ENCODE measurements at places on chromosomes 4 and X. TPM values are rescaled to one million over a fixed set of nuclear protein-coding genes. Genes with fewer than 3 reads are reported as not detected.

DNA sequence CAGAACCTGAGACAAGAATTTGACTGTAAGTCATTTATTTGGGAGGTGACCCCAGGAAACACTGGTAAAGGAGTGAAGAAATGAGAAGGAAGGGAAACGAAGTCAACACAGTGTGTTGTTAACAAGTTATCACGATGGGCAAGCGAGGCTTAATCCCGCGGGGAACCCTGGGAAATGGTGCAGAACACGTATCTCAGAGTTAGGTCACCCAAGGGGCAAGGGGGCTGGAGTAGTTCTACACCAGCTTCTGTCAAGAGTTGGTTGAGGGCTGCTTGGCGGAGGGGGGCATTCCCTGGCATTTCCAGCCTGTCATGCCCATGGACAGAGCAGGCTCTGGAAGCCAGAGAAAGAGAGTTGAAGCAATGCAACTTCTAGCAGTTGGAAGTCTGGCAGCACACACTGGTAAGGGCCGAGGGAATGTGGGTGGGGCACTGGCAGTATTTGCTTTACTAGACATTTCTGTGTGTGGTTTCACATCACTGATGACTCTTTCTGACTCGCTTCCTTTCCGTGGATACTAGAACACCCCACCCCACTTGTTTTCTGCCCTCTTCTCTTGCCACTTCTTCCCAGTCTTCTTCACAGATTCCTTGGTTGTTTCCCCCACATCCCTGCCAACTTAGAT lies 52.2 kb upstream of the ADGRG2 start:
- H3K4me3 ChIP-seq: no peak overlapping the region
- H3K27me3 ChIP-seq: no peaks in the 10 kb centered on the region
- DNase-seq: no peak
- no peak overlapping the region for H3K27ac ChIP-seq
- H3K36me3 ChIP-seq: no peaks in the 10 kb centered on the region

CFAP299 gene
- 21.4 TPM for total RNA-seq

F8A3 gene
- total RNA-seq: 20.8 TPM

SHOX gene
- 0.16 TPM for total RNA-seq

- H3K27me3 ChIP-seq: no peaks in the 10 kb centered on the region
- no peaks in the 10 kb centered on the region for H3K36me3 ChIP-seq
- no peak for DNase-seq
- H3K27ac ChIP-seq: no peak overlapping the region
- H3K4me1 ChIP-seq: no peaks in the 10 kb centered on the region
- H3K4me3 ChIP-seq: no peak overlapping the region
Measured at GRCh38 chr4:126992910-126993309, 639.8 kb upstream of the INTU start.

GAGE12F gene
- 1.2 TPM for total RNA-seq

DNA sequence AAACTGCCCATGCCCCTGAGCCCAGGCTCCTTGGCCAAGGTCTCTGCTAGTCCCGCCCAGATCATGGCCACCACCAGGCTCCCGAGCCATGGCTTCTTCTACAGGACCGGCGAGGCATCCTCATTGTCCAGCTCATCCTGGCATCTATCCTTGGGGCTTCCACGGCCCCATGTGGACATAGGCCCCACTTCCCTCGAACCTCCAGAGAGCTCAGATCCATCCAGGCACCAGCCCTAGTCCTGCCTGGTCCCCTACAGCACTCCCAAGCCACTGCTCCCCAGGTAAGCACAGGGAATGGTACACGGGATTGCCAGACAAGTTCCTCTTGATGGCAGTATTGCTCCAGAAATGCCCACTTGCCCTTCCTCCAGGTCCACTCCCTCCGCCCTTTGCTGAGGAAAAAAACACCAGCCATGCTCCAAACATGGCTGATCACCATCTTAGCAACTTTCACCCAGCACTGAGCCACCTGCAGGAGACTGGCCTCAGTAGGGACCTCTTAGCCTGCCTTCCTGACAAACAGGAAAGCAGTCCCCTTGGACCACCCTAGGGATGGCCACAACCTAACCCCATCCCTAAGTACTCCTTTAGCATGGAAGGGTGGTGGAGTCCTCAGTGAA lies 272.1 kb upstream of the AGTR2 start:
- DNase-seq: no peak
- no peak overlapping the region for H3K27ac ChIP-seq
- H3K4me3 ChIP-seq: no peak overlapping the region
- no peaks in the 10 kb centered on the region for H3K36me3 ChIP-seq
- H3K4me1 ChIP-seq: no peaks in the 10 kb centered on the region

SERPINA7 gene
- total RNA-seq: not detected

- DNase-seq: no peak
- H3K4me1 ChIP-seq: no peaks in the 10 kb centered on the region
- H3K36me3 ChIP-seq: no peaks in the 10 kb centered on the region
- H3K4me3 ChIP-seq: no peak overlapping the region
- no peaks in the 10 kb centered on the region for H3K27me3 ChIP-seq
- H3K27ac ChIP-seq: no peak overlapping the region
Measured at GRCh38 chrX:13087322-13088155, 43.1 kb upstream of the FAM9C start.

DNA sequence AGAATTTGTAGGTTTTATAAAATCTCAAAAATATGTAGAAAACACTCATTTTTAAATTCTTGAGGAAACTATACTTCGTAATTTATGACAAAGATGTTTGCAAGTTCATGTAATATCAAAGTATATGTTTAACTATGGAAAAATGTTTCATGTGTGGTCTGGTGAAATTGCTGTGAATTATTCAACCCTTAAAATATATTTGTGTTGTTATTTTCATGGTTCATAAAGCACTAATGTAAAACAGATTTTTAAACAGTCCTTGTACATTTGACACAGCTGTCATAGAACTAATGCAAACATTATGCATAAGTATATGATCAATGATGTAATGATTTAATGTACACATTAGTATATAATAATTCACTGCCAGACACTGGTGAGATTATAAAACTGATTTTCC lies 83.1 kb upstream of the ARSJ start:
- no peak overlapping the region for H3K27ac ChIP-seq
- H3K36me3 ChIP-seq: no peaks in the 10 kb centered on the region
- no peak overlapping the region for H3K4me3 ChIP-seq
- no peak for DNase-seq
- no peaks in the 10 kb centered on the region for H3K4me1 ChIP-seq

DNA sequence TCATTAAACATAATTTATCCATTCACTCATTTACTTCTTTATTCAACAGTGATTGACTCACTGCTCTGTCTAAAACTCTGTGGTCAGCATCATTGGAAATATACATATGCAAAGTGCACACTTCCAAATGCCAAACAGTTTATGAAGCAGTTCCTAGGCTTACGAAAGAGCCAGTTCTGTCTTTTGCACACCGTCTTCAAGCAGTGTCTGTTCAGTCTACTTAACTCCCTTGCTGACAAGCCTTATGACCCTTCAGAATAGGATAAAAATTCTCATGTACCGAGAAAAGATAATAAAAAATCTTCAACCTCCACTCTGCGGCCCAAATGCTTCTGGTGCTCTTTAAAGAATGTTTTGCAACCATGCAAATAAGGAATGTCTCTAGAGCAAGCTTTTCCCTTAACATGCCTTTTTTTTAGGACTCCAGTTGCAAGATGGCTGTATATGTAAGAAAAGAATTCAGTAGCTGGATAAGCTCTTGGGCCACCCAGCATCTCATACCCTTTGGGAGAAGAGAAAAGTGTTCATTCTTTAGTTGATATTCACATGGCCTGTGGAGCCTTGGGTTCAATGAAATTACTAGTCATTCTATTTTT lies 1037.0 kb upstream of the SLIT2 start:
- H3K27me3 ChIP-seq: no peaks in the 10 kb centered on the region
- DNase-seq: no peak
- H3K4me3 ChIP-seq: no peak overlapping the region
- H3K4me1 ChIP-seq: no peaks in the 10 kb centered on the region
- no peak overlapping the region for H3K27ac ChIP-seq

GUCY1A1 gene
- 2.5 TPM for total RNA-seq

DNA sequence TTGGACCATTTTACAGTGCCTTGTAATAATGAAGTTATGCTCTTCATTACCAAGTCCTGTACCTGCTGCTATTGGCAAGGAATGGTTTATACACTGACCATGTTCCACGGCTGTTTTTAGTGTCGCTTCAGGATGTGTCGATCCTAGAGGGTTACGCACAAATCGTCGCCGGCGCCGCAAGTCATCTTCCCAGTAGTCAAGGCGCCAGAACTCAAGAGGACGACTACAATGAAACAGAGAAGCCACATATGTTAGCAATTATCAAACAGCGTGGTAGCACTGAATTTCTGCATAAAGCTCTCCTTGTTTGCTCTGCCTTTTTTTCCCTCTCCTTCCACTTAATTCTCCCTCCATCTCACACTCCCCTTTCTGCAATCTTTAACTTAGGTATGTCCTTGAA lies 17.0 kb downstream of the MAB21L2 start:
- no peaks in the 10 kb centered on the region for H3K27me3 ChIP-seq
- DNase-seq: no peak
- no peak overlapping the region for H3K4me3 ChIP-seq
- H3K27ac ChIP-seq: no peak overlapping the region

- H3K4me3 ChIP-seq: no peak overlapping the region
- DNase-seq: no peak
- no peaks in the 10 kb centered on the region for H3K36me3 ChIP-seq
- H3K4me1 ChIP-seq: no peaks in the 10 kb centered on the region
Measured at GRCh38 chr4:144687466-144687865, 41.5 kb downstream of the HHIP start.

GRCh38 chrX:24448762-24449250 lies 16.3 kb upstream of the PDK3 start:
- no peaks in the 10 kb centered on the region for H3K36me3 ChIP-seq
- no peak overlapping the region for H3K4me3 ChIP-seq
- H3K27me3 ChIP-seq: no peaks in the 10 kb centered on the region
- H3K4me1 ChIP-seq: no peaks in the 10 kb centered on the region
- H3K27ac ChIP-seq: no peak overlapping the region

GRCh38 chr4:89114100-89114499 lies 2.8 kb downstream of the TIGD2 start:
- peaks cover 11% of the 10 kb centered on the region for H3K4me1 ChIP-seq
- H3K36me3 ChIP-seq: no peaks in the 10 kb centered on the region
- no peak overlapping the region for H3K27ac ChIP-seq
- no peaks in the 10 kb centered on the region for H3K27me3 ChIP-seq

XAGE1B gene
- 64.2 TPM for total RNA-seq
